ENCODE measurements at places on chromosomes 6 and 20.

DNA sequence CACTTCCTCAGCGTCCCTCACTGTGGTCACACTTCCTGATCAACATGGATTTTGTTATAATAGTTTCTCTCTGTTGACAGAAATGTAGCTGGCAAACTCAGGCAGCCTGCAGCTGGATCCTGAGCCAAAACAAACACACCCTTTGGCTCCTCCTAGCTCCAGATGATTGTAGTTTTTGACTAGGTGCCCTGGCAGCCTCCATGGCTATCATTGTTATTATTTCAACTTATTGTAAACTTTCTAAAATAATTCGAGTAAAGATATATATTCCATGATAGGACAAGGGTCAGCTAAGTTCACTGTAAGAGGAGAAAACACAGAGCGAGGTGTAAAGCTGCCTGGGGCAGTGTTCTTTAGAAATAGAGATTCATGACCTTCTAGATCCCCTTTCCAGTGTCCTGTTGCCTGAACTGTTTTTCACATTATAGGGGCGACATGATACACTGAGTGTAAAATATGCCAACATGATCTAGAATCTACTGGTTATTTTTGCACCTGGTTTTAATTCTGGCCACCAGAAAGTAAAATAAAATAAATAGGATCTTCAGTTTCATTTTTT is 98.2 kb upstream of the HDGFL1 start:
- peak; percentile 80 for DNase-seq

GRCh38 chr6:32317541-32317940 is 54.2 kb downstream of the TSBP1 start:
- DNase-seq, result no peak

- no peak for DNase-seq
These were observed 4.9 kb downstream of the VGLL2 start for GRCh38 chr6:117270055-117270842.

DNA sequence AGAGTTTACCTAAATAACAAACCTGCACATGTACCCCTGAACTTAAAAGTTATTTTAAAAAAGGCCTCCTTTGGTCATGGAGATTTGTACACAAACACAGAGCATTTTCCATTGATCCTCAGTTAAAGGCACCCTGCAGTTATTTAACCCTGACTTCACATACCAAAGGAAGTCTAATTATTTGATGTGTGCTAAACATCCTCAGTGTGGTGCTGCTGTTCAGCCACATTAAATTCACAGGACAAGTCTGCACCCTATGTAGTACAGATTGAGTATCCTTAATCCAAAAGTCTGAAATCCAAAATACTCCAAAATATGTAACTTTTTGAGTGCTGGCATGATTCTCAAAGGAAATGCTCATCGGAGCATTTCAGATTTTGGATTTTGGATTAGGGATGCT is 21.4 kb downstream of the KCNQ5 start:
- DNase-seq, result no peak

DNA sequence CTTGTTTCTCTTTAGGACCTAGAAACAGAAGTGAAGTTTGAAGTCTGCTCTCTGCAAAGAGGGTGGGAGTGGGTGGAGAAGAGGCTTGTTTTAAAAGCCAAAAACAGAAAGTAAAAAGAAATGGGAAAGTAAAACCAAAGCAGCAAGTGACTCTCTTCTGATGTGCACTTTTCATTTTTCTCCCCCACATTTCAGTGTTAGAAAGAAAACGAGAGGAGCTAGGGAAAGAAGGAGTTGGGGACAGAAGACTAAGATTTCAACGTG is 1.3 kb downstream of the C6orf141 start:
- peak; percentile 11 for DNase-seq

GRCh38 chr6:108622641-108623298 is 62.1 kb downstream of the FOXO3 start:
- DNase-seq, result peak; percentile 81

DNA sequence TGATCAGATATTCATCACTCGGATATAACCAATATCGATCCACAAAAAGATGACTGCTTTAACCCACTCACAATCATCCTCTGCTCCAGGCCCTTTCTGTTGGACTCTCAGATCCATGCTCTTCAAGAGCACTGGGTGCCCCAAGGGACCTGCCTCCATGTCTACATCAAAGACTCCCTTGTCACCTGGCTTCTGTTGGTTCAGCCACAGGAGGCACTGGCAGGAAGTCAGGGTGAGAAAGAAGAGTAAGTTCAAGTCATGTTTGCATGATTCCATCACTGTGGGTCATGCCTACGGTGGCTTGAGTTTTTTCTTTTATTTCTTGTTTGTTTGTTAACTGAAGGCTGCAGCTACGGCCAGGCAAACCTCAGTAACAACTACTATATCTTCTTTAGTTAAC is 243.3 kb downstream of the ADGRG6 start:
- DNase-seq, result no peak
